ENCODE measurements at places on chromosomes 1 and 21.

GRCh38 chr1:47514229-47514628 is 76.4 kb downstream of the FOXD2 start:
- no peak for DNase-seq

DNA sequence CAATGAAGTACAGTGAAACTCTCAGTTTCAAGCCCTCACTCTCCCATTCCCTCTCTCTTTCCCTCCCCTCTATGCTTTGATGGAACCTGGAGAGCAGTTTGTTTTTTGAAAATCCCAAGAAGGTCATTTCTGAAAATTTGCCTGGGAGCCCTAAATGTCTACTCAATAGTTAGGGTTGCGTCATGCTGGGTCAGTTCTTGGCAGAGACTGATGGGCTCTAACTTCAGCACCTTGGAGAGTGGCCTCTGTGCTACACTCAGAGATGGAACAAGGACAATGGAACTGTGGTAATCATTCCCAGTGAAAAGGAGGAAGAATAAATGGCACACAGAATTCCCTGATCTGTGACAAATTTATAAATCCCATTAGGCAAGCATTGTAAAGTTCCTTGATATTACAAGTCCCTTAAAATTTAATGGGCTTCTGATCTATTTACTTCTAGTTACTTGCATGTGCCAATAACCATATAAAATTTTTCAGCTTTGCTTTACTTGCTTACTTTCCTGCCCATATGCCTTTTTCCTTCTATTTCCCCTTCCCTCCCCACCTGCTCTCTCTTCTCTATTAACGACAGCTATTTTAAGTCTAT is 182.9 kb upstream of the KCND3 start:
- DNase-seq = no peak

DNA sequence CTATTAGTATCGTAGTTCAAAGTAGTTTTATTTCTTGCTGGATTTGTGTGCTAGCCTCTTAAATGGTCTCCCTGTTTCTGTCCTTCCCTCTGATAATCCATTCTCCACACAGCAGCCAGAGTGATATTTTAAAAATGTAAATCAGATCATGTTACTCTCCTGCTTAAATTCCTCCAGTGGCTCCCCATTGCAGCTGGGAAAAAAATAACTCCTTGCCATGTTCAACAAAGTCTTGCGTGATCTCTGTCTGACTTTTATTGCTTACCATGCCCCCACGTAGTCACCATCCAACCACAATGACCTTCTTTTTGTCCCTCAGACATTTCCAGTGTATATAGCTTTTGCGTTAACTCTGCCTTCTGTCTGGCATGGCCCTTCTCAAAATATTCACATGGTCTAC is 178.8 kb downstream of the FGGY start:
- no peak for DNase-seq

DNA sequence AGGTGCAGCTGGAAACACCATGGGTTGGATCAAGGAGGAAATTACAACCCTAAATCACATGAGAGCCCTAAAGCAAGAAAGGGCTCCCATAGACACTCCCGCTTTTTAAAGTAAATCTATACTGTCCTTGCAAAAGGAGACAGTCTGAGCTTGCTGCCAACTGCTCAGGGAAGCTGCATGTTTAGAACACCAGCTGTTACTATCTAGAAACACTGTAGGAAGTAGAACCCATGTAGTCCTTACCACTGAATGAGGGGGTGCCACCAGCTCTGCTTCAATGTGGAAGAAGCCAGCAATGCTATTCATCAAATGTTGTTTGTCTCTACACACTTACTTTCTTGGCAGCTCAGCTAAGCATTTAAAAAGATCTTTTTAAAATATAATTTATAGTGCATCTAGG is 79.8 kb downstream of the PIGK start:
- no peak for DNase-seq

DNA sequence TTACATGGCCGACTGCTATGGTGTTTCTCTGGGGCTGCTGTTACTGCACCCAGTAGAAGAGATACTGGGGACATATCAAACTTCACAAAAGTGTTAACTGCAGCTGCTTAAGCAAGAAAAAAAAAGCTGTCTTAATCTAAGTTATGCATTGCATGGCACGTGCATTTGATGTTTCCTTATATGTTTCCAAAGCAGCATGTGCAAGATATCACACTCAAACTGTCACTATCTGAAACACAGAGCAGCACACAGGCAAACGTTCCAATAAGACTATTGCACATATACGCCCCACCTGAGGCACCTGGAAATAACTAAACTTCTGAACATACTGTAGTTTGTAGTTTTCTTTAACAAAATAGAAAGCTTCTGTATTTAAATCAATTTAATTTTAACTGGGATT is 671.4 kb upstream of the ADGRL2 start:
- no peak for DNase-seq

- no peak for DNase-seq
These were observed 54.4 kb downstream of the CDC42BPA start for GRCh38 chr1:227263869-227264268.

- no peak for DNase-seq
These were observed 6.3 kb upstream of the OSBPL9 start for GRCh38 chr1:51610637-51611036.

DNA sequence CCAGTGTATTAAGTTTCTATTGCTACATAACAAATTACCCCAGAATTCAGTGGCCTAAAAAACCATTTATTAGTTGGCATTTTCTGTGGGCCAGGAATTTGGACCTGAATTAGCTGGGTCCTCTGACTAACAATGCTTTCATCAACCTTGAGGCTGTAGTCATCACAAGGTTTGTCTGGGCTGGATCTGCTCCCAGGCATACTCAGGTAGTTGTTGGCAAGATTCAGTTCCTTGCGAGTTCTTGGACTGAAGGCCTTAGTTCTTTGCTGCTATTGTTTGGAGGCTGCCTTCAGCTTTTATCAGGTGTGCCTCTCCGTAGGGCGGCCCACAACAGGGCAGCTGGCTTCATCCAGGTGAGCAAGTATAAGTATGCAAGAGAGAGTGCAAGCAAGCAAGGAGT is 31.4 kb upstream of the DEPDC1 start:
- no peak for DNase-seq

DNA sequence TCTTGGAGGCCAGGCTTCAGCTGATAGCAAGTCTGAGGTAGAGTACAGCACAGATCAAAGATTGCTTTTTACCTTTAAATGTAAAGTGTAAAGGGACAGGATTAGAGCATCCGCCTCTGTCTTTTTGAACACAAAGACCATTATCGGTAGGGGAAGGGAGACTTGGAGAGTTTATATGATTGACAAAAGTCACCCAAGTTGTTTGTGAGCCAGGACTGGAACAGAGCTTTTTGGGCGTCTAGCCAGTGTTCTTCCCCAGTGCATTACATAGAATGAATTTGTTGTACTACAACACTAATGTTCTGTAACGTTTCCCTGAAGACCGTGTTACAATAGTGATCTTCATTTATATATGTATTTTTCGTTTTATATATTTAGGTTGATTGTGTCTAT is 9.3 kb upstream of the PIGC start:
- no peak for DNase-seq

GRCh38 chr21:41726058-41726558 is 40.7 kb downstream of the RIPK4 start:
- DNase-seq = no peak

DNA sequence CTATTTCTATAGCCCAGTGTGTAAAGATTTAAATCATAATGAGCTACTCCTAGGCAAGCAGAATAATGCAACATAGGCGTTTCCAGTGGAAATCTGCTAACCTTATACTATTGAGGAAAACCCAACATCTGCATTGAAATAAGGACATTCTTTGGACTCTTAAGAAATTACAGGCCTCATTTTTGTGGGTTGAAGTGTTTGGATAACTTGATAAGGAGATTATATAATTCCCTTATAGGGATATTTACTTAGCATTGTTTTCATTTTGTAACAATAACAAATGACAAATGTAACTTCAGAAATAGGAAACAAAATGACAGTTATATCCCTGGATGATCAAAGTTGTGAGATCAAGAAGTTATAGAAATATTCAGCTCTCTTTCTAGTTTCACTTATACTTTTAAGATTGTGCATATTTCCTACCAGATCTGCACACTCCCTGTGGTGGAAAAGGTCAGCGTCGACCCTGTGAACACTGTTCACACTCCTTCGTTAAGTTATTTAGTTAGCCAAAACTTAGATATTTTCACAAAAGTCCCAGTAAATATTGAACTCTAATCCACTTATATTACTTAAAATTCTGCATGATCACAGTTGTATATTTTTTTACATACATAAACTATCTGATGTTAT is 284.4 kb upstream of the C1orf105 start:
- no peak for DNase-seq

GRCh38 chr1:233372218-233373120 is 44.9 kb downstream of the MAP3K21 start:
- no peak for DNase-seq

GRCh38 chr1:160838888-160839287 is 23.8 kb downstream of the CD244 start:
- DNase-seq = no peak

DNA sequence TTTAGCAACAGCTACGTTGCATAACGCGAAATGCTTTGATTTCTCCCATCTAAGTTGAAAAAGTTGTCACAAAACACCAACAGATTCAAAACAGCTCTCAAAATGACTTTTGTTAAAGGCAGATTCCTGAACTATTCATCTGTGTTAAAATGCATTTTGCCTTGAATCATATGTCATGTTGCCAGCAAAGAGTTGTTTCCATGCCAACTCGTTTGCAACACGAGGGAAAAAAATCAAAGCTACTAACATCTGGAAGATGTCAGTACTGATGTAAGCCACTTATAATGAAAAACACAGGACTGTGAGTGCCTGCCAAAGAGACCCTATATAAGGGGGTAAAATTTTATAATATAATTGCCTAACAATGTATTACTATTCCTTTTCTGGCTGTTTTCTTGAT is 182.7 kb upstream of the PTBP2 start:
- DNase-seq = no peak

- DNase-seq = no peak
These were observed 83.4 kb upstream of the PLPPR4 start for GRCh38 chr1:99180915-99181314.

GRCh38 chr1:53176452-53177208 is 20.0 kb upstream of the CPT2 start:
- peak; percentile 42 for DNase-seq

DNA sequence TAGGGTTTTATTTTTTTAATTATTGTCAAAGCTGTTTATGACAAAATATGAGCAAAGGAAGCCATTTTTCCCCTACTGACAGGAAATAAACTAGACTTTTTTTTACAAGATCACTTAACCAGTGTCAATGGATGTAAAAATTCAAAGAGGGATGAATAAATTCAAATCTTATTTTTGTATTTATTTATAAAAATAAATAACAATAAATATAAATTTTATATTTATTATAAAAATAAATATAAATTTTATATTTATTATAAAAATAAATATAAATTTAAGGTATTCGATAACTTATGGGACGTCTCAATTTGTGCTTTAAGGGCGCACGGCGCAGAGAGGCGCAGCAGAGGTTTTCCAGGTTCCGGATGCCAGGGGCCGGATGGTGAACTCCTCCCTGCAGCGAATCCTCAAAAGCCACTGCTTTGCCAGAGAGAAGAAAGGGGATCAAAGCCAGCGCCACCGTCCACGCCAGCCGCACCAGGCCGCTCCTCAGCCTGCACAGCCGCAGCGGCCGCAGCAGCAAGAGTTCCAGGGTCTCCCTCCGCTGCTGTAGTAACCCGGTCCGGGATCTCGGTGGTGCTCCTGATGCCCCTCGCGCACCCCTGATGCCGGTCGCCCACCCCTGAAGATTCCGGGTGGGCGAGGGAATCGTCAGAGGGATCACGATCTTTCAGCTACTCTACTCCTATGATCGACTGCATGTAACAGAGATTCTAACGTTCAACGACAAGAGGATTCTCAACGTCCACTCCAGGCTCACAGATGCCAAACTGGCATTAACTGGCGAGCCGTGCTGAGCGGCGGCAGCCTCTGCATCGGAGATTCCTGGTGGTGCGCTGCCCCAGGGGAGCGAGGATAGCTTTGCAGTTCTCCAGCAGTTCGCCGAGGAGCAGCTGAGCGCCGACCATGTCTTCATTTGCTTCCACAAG is 28.5 kb upstream of the RLF start:
- DNase-seq = no peak

GRCh38 chr1:226978432-226979114 is 38.5 kb downstream of the COQ8A start:
- DNase-seq = no peak

DNA sequence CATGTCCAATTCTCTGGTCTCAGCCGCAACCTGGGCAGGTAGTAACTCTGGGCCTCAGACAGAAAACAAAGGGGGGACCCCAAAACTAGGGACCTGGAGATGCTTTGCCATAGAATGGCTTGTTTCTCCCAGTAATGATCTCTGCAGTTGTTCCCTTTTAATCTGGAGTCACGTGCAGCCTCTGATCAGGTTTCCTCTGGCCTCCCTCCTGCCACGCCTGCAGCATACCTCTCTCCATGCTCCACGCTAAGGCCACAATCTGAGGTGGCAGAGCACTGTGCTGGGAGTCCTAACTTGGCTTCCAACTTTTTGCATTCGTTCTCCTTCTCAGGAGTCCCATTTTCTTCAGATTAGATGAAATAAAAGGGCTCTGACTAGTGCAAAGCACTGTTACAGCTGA is 1.9 kb downstream of the PABPC4 start:
- no peak for DNase-seq

DNA sequence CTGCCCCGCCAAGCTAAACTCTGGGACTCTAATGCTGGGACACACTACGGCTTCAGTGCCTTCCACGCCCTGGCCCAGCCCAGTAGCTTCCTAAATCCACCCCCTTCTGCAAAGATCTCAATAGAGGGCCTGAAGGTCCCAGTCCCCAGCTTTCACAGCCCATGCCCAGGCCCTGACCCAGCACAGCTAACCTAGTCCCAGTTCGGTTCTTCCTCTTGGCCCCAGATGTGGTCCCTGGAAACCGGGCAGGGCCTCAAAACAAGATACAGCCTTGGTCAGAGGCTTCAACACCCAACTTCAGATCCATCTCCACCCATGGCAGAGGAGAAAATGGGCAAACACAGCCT is 646 bp upstream of the PDZK1IP1 start:
- DNase-seq = no peak

DNA sequence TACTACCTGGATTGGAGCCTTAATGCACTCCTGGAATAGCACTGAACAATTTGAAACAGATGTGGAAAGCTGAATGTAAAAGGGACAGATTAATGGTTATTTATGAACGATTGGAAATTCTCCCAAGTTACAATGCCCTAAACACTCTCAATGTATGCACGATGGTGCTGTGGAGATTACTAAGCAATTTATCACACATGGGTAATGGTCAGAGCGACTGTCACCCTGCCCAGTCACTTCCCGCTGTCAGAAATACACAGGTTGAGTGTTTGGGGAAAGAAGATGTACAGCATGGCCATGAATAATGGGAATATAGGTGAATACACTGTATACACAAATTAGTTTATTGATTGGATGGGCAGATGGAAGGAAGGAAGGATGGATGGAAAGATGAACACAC is 342.4 kb downstream of the VAV3 start:
- no peak for DNase-seq

Measured in NCI-H774 (cell line).